H9 (cell line): ENCODE measurements at places on chromosomes 12 and 14.

- no peak for DNase-seq
Measured at GRCh38 chr14:80354860-80355581, 143.7 kb upstream of the DIO2 start.

DNA sequence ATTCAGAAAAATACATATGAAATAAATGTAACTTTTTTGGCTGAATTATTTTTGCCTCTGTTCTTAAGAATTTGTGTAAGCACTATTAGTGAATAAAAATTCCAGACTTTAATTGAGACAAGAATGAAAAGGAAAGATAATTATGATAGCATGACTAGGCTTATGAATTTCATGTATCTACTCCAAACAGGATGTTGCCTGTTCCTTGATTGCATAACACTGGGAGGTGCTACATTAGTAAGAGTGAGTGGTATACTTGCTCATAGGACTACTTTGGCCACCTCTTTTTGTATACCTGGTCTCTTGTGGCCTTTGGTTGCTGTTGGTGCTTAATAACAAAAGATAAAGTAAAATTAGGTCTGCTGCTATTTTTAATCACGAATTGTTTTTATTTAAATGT is 112.8 kb downstream of the NAV3 start:
- DNase-seq = no peak

DNA sequence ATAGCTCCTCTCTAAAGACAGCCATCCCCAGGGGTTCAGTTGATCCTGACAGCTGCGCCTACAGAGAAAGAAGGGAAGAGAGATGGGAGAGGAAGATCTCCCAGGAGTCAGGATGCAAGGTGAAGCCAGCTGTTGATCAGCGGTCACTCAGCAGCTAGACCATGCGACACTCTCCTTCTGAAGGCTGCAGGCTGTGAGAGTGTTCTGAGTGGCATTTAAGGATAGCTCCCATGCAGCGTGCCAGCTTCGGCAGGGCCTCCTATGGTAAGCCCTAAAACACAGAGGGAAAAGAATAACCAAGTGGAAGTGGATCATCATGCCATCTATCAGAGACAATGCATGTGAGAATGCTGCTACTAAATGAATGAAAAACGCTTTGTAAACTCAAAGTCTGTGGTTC is 197.9 kb upstream of the NUDT4 start:
- DNase-seq = no peak

DNA sequence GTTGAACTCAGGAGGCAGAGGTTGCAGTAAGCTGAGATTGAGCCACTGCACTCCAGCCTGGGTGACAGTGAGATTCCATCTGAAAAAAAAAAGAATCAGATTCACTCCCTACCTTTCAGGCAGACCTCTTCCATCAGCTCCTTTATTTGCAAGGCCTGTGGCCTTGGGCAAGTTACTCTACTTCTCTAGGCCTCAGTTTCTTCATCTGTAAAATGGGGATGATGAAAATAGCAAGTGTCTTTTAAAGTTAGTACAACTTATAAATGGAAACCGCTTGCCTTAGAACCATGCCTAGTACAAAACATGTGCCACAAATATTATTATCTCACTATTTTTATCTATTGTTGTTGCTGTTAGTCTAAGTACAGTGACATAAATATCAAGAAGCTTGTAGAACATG is 84.3 kb downstream of the STAB2 start:
- no peak for DNase-seq

GRCh38 chr14:87898301-87898700 is 94.7 kb downstream of the GALC start:
- DNase-seq = no peak

DNA sequence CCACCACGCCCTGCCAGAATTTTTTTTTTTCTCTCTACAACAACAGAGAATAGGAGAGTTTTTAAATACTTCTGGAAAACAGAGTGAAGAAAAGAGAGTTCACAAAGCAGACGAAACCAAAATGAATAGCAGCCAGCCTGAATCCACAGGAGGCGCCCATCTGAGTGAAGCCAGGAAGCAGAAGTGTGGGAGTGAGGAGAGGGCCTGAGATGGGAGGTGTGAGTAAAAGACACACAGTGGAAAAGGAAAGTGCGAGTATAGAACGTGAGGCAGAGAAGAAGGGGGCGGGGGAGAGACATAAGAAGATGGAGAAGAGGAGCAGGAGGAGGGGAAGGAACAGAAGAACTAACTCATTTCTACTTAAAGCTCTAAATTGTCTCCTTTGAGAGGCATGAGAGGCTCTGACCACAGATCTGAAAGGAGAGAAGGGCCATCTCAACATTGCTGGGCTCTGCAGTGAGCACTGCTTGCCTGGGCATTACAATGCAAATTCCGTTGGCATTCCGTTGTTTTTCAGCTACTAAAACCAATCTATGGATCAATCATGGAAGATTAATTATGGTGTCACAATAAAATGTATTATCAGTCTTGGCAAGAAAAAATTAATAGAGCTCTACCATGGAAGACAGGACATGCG is 140.1 kb upstream of the CPSF6 start:
- DNase-seq = peak; percentile 43

DNA sequence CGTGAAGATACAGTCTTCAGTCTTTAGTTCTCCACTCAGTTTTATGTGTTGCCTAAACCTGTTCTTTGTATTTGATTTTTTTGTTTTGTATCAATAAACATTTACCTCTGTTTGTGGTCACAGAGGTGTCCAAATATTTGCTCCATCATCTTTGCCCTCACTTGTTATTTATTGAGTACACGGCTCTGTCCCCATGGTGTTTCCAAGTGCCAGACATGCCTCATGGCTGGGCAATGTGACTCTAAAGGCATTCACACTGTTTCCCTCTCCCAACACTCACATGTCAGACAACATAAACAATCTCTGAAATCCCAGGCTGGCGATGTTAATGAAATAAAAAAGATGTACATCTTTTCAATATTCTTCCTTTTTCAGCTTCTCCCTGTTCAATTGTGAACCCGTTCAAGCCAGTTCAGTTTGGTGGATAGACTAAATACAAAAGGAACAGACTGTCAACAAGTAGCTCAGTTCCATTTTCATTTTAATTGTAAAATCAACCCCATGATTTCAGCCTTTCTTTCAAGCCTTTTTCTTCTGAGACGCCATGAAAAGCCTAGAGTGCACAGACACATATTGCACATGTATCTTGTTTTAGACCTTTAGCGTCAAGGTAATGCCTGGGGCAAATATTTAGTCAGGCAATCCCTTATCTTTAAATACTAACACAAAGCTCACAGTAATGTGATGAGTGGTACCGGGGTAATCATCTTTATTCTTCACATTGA is 680.7 kb downstream of the GALC start:
- no peak for DNase-seq

DNA sequence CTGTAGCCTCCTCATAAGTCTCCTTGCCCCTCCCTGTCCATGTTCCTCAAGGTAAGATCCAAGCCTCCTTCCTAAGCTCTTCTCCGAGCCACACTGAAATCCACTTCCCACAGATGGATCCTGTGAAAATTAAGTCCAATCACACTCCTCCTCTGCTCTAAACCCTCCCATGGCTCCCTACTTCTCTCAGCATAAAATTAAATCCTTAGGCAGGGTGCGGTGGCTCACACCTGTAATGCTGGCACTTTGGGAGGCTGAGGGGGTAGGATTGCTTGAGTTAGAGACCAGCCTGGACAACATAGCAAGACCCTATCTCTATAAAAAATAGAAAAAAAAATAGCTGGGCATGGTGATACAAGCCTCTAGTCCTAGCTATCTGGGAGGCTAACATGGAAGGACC is 2.3 kb downstream of the PHETA1 start:
- no peak for DNase-seq

DNA sequence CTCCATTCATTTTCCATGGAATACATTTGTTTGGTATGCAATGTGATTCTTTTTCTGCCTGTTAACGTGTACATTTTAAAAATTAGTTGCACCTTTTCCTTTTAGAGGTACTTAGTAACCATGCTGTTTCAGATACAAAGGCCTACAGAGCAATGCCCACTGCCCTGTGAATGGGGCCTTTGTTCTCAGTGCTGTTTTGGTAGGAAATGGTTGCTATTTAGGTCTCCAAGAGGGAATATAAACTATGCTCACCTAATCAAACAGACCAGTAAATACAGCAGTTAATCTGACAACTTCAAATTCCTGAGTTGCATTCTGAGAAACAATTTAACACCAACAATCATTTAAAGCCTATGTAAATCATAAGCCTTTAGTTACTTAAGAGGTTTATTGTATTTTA is 188.7 kb downstream of the BCAT1 start:
- DNase-seq = no peak

DNA sequence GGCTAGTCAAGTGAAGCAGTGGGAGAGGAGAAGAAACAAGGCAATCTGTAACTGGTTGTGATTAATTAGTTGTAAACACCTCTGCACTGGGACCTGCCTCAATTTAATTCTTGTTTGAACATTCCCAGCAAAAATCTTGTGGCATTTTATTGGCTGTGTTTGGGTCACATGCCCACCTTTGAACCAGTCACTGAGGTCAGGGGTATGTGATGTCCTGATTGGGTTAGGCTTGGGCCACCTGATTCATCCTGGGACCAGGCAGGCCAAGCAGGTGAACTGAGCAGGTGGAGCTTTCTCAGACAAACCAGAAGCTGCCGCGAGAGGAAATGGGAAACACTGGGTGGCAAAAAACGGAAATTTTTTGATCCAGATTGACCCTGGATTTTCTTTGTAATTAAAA is 72.5 kb downstream of the NEDD1 start:
- DNase-seq = no peak

- DNase-seq = no peak
Measured at GRCh38 chr12:20599757-20600156, 95.4 kb upstream of the SLCO1C1 start.

GRCh38 chr12:49503674-49504180 is 35.1 kb upstream of the KCNH3 start:
- DNase-seq = no peak

- peak; percentile 26 for DNase-seq
Measured at GRCh38 chr14:29166507-29166906, 399.9 kb downstream of the FOXG1 start.

- DNase-seq = no peak
Measured at GRCh38 chr12:93541578-93542225, 30.8 kb upstream of the SOCS2 start.

- no peak for DNase-seq
Measured at GRCh38 chr12:64916411-64917261, 92.2 kb downstream of the TBC1D30 start.

DNA sequence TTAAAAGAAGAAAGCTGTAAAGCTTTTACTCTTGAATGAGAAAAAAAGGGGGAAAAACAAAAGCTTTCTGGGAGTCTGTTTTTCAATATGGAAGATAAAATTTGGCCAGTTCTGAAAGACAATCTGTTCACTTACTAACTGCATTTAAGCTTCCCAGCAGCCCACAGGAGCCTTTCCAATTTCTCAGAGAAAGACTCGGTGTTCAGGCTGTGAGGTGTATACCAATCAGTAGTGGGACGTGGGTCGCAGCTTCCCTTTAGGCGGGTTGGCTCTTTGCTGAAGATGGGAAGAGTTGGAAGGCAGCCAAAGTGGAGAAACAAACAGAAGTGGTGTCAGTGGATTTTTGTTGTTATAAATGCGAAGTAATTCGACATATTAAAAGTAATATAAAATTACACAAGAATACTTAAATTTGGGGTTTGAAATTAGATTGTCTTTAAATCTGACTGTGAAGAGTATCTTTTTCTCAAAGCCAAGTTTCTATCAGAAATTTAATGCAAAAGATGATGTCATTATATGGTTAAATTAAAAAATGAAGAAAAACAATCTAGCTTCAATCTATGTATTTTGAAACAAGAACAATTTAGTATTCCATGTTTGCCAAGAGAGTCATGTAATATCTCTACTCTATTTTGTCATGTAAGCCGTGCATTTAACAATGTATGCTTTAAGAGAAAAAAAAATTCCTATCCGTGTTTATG is 590.2 kb upstream of the ATXN7L3B start:
- DNase-seq = no peak

- no peak for DNase-seq
Measured at GRCh38 chr14:32417956-32418552, 89.0 kb downstream of the AKAP6 start.

DNA sequence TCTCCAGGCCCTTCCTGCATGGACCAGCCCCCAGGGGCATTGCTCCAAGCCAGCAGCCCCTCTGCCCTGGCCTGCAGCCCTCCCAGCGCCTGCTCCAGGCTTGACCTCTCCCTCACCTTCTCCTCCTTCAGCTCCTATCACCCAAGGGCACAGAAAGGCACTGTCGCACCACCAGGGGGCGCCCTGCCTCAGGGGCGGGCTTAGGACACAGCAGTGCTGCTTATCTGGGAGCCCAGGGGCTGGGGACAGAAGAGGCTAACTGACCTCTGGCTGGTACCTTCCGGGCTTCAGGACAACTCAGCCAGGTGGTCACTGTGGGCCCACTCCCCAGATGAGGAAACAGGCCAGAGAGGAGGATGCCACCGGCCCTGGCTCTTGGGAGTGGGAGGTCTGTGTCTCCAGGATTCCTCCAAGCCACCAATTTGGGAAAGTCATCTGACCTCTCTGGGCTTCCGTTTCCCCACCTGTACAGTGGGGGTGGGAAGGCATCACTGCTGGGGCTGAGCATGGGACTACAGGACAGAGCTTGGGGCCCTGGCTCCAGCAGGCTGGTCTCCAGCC is 25.3 kb upstream of the GPR132 start:
- DNase-seq = peak; percentile 91

GRCh38 chr12:70049596-70050360 is 193.5 kb upstream of the CNOT2 start:
- no peak for DNase-seq

GRCh38 chr12:91556909-91557308 is 374.3 kb upstream of the DCN start:
- DNase-seq = no peak

GRCh38 chr14:100111931-100112704 is 46.9 kb downstream of the EVL start:
- no peak for DNase-seq

DNA sequence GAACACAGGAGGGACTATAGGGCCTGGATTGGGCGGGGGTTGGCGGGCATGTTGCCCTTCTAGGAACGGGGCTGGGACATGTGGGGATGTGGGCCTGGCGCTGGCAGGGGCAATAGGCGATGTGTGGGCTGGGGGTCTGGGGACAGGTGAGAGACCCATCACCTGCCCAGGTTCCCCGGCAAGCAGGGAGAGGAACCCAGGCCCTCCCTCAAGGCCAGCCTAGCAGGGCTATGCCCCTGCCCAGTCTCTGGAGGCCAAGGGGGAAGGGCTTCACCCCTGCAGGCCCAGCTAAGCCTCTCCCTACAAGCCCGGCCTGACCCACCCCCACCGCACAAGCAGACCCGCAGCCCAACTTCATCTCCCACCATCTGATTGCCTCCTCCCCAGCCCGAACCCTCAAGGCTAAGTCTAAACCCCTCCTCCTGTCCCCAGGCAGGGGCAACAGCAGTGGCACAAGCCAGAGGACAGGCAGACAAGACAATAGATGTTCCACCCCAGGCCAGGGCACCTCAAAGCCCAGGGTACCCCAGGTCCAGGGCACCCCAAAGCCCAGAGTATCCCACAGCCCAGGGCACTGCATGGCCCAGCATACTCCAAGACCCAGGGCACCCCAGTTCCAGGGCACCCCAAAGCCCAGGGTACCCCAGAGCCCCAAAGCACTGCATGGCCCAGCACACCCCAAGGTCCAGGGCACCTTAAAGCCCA is 6.5 kb downstream of the JAG2 start:
- no peak for DNase-seq
